ENCODE measurements at places on chromosomes 13 and 19. TPM values are rescaled to one million over a fixed set of nuclear protein-coding genes. Genes with fewer than 3 reads are reported as not detected.

Gene TTYH1
- 0.84 TPM for total RNA-seq

DNA sequence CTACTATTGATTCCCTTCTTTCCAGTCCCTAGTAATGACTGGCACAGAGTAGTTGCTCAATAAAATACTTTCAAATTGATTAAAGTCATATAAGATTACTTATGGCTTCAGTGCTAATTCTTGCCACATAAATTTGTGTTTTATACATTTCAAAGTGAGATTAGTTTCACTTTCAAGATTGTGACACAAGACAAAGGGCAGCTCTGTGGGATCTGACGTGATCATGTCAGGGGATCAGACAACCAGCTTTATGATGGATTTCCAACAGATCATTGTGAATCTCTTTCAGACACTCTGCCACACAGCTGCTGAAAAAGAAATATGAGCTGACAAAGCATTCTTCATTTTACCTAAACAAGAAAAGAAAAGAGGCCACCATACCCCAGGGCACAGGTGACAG lies 73.4 kb upstream of the POMP start:
- DNase-seq, result no peak

Gene KCTD4
- total RNA-seq, result not detected

DNA sequence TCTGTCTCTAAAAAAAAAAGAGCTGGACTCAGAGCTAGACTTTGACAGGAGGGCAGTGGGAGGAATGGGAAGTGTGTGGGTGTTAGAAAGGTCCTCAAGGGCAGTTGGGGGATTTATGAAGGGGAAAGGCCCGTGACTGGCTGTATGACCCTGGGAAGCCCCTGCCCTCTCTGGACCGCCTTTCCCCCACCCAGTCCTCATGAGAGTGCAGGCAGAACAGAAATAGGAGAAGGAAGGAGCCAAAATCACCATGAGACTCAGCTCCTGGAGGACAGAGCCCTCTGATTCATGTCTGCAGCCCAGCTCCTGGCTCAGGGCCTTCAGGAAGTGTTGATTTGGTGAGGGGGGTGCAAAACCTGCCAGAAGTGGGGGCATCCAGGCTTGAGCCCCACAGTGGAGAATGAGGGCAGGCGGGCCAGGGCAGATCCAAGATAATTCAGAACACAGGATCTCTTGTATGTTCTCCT lies 8.7 kb upstream of the SMG9 start:
- DNase-seq, result no peak

Gene INSL3
- total RNA-seq, result 1.5 TPM

GRCh38 chr19:51457351-51458013 lies 772 bp downstream of the SIGLEC8 start:
- DNase-seq, result no peak

DNA sequence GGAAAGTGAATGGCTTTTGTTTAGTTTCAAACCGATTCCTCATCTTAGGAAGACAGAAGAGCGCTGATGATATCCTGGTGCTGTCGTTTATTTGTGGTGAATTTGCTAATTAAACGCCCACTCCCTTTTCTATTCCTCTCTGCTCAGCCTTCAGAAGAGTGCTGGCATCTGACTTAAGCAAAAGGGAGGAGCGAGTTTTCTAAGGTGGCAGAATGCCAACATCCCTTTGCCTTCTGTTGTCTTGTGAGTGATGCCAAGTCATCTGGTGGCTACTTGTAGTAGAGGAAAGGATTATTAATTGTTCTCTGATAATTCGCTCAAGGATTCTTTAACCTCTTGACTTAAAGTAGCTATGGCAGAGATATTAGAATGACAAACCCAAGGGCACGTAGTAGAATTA lies 68.1 kb downstream of the ERCC5 start:
- no peak for DNase-seq

- no peak for DNase-seq
Measured at GRCh38 chr19:18665771-18666202, 17.7 kb upstream of the CRTC1 start.

- no peak for DNase-seq
Measured at GRCh38 chr13:52925251-52925650, 76.8 kb upstream of the PCDH8 start.

Gene RPL21
- total RNA-seq, result 969 TPM

DNA sequence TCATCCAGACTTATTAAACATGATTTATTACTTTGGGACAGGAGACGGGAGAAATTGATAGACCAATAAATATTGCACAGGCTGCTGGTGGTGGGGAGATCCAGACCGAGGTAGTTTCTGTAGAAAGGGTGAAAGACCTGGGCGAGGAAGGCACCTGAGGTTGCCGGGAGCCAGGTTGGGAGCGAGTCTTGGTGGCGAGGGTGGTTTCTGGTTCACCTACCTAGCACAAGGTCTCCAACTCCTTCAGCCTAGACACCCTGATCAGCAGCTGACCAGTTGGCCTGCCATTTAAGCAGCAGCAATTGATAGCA lies 7.0 kb downstream of the EMP3 start:
- no peak for DNase-seq

Gene MBD3L2
- not detected for total RNA-seq

- no peak for DNase-seq
Measured at GRCh38 chr19:18349524-18350128, 9.2 kb downstream of the PGPEP1 start.

GRCh38 chr13:110811008-110811720 lies 97.7 kb downstream of the ING1 start:
- DNase-seq, result no peak

DNA sequence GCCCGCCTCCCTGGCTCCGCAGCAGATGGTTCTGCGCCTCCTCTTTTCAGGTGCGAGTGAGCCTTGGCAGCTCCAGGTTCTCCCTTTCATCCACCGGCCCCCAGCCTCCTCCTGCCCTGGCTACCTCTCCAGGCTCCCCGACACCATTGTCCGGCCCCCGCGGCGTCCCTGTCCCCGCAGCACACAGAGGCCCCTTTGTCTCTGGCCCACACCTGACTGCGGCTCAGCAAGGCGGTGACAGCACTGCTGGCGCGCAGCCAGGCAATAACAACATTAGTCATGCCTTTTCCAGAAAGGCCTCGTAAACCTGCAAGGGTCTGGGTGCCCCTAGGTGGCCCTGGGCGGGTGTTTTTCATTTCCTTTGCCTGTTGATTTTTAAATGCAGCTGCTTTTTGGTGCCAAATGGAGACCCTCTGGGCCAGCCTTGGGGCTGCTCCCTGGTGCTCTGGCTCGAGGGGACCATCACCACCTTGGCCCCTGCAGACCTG lies 73.2 kb upstream of the MEDAG start:
- DNase-seq, result no peak

Gene RGL3
- not detected for total RNA-seq

DNA sequence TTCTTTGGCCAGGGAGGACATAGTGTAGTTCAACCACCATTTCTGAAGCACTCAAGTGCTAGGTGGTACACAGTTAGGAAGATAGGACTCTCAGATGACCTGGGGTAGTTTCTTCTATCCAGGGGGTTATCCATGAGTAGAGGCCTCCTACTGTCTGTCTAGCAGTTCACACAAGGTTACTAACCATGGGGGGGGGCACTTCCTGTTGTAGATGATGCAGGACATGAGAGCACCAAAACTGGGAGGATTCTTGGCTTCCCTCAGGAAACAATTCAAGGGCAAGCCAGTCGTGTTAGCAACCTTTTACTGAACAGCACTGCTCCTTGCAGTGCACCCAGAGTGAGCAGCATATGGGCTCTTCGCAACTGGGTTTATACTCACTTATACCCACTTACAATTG lies 8.9 kb upstream of the TPP2 start:
- no peak for DNase-seq

DNA sequence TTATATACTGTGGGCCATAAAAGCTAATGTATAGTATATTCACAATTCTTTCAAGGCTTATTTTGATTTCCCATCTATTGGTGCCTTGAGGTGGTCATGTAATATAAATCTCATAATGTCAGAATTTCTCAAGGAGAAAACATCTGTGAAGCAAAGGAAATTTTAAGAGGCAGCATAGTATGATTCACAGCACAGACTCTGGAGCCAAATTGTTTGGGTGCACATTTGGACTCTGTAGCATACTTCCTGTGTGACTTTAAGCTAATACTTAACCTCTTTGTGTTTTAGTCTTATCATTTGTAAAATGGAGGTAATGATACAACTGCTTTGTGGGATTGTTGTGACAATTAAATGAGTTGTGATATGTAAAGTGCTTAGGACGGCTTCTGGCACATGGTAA lies 67.6 kb downstream of the PIBF1 start:
- no peak for DNase-seq

GRCh38 chr13:111411919-111412650 lies 91.6 kb downstream of the TEX29 start:
- DNase-seq, result no peak

DNA sequence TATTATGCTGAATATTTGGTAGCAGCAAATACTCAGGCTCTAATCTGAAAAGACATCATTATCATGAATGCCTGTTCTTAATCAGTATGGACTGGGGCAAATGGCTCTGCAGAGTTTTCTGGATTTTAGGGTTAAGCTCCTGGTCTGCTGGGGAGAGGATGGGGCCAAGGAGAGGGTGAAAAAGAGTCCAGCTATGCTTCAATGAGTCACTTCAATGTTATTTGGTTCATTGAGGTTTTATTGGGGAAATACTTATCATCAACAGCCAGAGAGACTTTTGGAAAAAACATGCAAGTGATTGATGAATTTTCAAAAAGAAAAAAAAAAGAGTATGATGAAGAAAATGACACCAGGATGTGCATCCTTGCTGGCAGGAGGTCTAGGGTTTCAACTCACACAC lies 278.3 kb downstream of the UQCRFS1 start:
- no peak for DNase-seq

DNA sequence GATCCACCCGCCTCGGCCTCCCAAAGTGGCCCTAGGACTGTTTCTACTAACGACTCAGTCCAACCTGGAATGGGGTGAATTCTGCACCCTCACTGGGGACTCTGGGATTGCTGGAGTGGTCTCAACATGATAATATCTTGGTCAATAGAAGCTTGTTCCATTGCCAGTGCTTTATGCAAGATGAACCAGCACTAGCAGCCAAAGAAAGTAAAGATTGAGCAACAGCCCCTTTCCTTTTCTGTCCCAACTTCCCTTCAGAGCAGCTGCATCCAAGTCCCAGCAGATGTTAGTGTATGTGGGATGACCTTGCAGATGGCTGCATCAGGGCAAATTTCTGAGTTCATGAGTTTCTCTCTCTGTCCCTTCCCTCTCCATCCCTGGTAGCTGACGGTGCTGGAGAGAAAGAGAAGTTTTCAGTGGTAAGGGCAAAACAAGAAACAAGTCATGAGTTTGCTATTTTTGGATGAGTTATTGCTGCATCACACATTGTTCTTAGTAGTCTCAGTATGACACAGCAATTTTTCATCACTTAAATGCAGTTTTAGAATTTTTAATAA lies 183.6 kb upstream of the EDNRB start:
- DNase-seq, result no peak

- DNase-seq, result no peak
Measured at GRCh38 chr13:52164989-52165388, 5.6 kb upstream of the NEK3 start.

DNA sequence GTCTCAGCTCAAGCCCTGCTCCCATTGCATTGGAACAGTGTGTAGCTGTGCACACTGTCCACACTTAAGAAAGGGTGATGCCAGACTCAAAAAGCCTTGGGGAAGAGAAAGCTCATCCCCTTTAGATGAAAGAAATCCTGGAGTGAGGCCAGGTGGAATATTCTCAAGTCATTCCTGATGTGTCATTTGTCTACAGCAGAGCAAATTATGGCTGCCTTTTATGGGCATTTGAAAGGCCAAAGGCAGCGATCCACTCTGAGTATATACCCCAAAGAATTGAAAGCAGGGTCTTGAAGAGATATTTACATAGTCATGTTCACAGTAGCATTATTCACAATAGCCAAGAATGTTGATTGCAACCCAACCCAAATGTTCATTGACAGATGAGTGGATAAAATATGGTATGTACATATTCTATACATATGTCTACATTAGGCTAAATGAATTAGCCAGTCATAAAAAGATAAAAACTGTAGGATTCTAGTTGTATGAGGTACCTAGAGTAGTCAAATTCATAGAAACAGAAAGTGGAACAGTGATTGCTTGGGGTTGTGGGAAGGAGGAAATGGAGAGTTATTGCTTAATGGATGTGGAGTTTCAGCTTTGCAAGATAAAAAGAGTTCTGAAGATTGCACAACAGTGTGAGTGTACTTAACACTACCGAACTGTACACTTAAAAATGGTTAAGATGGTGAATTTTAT lies 214.9 kb downstream of the KCNRG start:
- peak; percentile 23 for DNase-seq

DNA sequence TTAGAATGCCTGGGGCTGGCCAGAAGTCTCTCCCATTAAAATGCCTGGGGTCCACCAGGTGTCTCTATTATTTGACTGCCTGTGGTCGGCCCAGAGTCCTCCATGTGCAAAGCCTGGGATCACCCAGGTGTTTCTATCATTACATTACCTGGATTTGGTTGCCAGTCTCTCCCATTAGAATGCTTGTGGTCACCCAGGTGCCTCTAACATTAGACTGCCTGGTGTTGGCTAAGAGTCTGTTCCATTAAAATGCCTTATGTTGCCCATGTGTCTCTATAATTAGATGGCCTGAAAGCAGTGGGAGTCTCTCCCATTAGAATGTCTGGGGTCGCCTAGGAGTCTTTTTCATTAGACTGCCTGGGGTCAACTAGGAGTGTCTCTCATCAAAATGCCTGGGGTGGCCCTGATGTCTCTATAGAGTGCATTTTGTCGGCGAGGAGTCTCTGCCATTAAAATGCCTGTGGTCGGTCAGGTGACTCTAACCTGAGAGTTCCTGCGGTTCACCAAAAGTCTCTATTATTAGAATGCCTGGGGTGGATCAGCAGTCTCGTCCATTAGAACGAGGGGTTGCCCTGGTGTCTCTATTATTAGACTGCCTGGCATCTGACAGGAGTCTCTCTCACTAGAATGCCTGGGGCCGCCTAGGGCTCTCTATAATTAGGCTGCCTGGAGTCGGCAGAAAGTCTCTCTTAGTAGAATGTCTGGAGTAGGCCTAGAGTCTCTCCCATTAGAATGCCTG lies 1540.5 kb downstream of the UQCRFS1 start:
- no peak for DNase-seq

DNA sequence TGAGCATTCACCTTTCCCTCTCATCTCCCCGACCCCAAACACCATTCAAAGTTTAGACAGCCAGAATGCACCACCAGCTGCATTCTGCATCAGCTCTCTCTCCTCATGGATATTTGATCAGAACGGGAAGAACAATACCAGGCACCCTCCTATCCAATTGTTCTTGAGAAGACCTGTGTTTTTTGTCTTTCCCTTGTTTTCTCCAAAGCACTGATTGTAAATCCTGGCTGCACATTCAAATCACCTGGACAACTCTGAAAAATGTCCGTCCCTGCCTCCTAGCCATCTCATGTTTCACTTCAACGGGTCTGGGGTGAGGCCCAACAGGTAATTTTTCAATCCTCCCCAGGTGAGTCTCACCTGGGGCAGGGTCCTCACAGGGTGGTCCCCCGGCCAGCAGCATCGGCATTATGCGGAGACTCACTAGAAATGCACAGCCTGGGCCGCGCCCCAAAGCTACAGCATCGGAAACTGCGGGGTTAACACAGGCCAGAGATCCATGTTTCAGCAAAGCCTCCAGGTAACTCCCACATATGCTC lies 5.5 kb downstream of the IRS2 start:
- no peak for DNase-seq

GRCh38 chr19:56732976-56733375 lies 61.4 kb upstream of the ZNF835 start:
- DNase-seq, result no peak

Gene PABPC3
- 0.20 TPM for total RNA-seq

GRCh38 chr19:55649268-55650125 lies 1.5 kb downstream of the CCDC106 start:
- no peak for DNase-seq

GRCh38 chr19:14135985-14136508 lies 342 bp downstream of the ASF1B start:
- no peak for DNase-seq

Measured in natural killer cell (primary cell).